ENCODE measurements at places on chromosomes 5 and 9.

GRCh38 chr9:133234577-133235322, 25.7 kb upstream of the OBP2B start:
- DNase-seq: no peak

GRCh38 chr5:68296895-68297294, 81.3 kb downstream of the PIK3R1 start:
- DNase-seq: no peak

GRCh38 chr5:14457476-14457875, 124.1 kb upstream of the OTULINL start:
- DNase-seq: no peak

- DNase-seq: no peak
Observed at GRCh38 chr5:8721536-8721935, 824.3 kb downstream of the SEMA5A start.

DNA sequence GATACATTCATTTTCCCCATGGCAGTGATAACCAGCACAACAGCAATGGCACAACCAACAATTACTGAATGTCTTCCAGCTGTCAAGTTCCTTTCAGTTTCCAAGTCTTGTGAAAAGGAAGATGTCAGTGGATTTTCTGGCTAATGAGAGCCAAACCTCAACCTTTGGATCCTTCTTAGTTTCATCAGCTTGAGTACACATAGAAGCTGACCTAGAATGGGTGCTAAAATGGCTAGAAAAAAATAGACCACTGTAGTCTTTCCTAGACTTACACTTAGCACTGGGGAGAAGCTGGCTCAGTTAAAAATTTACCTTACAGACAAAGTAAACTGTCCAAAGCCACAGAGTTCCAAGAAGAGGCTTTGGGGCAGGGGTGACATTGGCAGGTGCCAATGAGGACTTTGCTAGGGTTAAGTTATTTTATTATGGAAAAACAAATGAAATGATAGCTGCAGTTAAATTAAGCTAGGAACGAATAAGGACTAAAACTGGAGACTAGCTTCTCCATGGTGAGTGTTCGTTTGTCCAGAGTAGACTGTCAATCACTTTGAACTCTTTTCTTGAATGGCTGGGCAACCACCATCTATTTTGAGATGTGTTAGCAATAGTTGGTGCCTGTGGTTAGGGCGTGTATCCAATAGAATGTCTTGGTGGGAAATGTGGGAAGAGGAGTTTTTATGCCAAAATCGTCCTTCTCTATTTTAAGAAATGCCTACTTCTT, 25.9 kb upstream of the TXN start:
- no peak for DNase-seq

DNA sequence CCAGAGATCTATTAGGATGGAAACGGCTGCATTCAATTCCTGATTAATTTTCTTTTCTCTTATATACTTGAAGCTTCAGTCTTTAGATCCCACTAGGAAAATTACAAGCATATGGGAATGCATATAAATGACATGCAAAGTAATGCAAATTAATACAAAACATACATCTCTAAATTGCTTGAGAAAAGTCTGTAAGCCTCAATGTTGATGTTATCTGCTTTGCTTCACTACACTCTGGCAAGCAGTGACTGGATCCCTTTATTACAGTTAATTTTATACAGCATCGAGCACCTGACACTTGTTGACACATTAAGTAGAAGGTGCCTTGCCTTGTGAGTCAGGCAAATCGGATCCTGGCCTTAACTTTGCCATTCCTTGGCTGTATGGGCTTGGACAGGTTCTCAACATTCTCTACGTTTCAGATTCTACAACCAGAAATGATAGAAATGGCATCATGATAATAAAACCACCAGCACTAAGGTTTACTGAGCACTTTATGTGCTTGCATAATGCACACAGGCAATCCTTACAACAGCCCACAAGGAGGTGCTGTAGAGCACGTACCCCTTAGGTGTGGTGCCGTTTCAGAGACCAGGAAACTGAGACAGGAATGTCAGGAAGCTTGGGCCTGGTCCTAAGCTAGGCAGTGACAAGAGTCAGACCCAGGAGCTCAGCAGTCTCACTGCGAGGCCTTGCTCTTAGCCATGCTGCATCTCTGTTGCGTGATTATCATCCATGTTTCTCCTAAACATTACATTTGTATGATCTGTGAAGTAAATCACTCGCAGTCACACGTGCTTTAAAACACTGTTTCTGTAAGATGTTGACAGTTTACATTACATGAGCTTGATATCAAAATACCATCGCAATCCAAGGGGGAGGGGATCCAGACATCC, 2.7 kb downstream of the GCNT4 start:
- no peak for DNase-seq

DNA sequence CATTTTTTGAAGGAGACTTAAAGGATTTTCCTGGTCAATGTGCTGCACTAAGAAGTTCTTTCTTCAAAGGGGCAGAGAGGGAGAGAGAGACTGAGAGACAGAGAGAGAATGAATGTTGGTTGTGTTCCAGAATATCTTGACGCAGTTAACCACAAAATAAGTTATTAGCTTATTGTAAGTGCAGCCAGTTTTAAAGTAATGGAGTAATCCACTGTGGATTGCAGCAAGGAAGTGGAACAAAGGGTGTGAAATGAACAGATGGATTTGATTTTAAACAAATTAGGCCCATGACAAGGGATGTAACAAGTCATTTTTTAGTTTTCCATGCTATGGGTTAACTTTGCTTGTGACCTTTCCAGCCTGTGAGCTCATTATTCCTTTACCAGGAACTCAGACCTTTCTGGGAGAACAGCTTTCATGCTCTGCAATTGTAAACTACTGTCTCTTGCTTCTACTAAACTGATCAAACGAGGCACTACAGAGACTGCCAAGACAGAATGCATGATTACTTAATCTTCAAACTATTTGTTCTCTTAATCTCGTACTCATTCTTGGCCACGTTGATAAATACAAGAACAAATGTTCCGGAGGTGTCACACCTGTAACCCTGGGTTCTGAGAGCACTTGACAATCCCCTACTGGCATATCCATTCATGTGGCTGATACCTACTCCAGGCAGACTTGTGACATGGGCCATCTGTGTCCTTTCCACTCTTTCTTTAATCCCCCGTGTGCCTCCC, 131.1 kb downstream of the TLE1 start:
- DNase-seq: no peak

DNA sequence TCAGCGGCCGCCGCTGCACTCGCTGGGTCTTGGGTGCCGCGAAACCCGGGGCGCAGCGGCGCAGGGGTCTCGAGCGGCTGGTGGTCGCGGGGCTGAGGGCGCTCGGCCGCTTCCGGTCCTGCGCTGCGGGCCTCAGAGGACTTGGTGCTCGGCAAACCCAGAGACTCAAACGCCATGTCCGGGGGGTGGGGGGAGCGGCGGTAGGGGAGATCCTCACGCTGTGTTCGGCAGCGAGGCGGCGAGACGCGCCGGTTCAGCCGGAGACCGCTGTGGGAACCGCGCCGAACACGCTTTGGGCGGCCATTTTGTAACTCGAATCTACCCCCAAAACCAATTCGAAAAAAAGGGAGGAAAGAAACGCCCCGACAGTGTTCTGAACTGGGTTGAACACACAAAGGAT, 317.5 kb upstream of the CDH18 start:
- no peak for DNase-seq

DNA sequence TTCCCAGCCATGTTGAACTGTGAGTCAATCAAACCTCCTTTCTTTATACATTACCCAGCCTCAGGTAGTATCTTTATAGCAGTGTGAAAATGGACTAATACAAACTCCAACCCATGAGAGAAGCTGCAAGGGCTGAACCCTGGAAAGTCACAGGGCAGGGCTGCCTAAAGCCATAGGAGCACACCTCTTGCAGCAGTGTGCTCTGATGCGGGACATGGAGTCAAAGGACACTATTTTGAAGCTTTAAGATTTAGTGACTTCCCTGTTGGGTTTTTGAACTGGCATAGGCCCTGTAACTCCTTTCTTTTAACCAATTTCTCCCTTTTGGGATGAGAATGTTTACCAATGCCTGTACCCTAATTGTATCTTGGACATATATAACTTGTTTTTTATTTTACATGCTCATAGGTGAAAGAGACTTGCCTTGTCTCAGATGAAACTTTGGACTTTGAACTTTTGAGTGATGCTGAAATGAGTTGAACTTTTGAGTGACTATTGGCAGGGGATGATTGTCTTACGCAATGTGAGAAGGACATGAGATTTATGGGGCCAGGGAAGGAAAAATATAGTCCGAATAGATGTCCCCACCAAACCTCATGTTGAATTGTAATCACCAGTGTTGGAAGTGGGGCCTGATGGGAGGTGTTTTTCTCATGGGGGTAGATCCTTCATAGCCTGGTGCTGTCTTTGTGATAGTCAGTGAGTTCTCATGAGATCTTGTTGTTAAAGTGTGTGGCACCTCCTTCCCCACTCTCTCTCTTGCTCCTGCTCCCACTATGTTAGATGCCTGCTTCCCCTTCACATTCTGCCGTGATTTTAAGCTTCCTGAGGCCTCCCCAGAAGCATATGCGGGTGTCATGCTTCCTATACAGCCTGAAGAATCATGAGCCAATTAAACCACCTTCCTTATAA, 159.5 kb upstream of the SPEF2 start:
- no peak for DNase-seq

DNA sequence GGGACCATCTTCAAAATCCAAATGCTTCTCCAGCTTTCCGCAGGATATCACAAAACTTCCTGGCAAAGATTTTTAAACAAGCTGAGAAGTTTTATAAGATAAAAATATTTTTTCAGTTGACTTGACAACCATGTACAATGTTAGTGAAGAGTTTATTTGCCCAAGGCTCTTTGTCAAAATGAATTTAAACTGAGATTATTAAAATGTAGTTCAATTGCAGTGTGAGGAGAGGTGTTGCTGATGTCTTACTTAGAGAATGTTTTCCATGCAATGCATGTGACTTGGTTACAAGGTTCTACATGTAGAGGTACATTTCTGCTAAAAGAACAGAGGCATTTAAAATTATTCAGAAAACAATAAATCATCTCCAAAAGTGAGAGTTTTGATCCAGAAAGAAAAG, 131.4 kb upstream of the MINAR2 start:
- DNase-seq: no peak

DNA sequence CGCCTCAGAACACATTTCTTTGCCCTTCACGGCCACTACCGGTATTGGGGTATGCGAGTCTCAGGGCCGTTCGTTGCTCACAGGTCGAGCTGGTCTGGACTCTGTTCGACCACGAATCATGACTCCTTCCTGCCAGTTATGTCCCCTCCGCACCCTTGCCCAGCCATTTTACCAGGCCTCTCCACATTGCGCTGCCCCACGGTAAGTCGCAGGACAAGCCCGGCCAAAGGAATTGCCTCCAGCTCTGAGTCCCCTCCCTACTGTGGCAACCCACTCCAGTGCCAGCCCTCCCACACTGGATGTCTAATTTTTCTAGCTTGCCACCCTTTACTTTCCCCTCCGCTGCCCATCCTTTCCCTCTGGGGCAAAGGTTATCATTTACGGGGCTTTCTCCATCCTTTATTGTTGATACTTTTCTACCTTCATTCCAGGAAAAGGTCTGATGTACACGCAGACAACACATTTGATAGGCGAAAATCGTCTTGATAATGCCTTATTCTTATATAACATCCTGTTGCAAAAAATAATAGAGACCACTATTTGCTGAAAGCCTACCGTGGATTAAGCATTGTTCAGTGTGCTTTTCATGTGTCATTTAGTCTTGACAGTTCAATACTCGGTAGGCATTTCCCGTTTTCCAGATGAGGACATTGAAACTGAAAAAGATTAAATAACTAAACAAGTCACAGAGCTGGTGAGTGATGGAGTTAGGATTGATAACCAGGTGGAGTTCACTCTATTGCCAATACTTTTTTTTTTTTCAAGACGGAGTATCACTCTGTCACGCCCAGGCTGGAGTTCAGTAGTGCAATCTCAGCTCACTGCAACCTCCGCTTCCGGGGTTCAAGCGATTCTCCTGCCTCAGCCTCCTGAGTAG, 958 bp upstream of the HSPA5 start:
- peak; percentile 4 for DNase-seq

- peak; percentile 25 for DNase-seq
Observed at GRCh38 chr5:113520429-113520828, 6.9 kb downstream of the YTHDC2 start.

DNA sequence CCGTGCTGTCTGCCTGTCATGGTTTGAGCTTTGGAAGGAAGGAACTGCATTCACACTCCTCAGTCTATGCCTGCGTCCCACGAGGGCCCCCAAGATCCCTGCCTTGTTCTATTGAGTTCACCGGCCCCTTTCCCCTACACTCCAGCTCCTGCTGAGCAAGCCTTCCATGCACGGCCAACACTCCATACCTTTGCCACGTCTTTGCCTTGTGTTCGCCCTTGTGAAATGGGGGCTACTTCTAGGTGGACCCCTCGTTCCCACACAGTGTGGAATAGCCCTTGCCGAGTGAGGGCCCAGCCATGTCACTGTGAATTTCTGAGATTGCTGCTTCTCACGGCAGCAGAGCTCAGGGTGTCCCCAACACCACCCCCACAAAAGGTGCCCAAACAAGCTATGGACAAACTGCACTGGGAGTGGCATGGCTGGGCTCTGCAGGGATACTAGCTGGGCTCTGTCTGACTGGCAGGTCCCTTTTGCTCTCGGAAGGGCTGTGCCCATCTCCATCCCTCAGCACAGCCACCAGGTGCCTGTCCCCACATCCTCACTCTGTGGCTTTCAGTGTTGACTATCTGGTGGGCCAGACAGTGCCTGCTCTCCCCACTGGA, 67.9 kb upstream of the ADAMTS2 start:
- no peak for DNase-seq

GRCh38 chr5:177966009-177966838, 29.8 kb downstream of the PROP1 start:
- no peak for DNase-seq

GRCh38 chr9:77848404-77848803, 183.2 kb downstream of the GNAQ start:
- DNase-seq: no peak

DNA sequence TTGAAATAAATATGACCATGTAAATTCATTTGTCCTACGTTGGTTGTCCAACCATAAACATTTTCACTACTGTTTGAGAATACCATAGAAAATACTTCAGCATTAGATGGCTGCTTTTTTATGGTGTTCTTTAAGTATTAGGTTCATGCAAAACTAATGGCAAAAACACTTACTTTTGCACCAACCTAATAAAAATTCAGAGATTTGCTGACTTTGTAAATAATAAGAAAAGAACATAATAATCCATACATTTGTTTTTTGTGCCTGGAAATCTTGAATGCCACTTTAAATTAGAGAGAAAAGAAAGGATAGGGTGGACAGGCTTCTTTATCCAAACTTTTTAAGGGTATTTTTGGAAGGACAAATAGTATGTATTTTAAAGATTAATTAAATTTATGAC, 719.7 kb upstream of the TYRP1 start:
- no peak for DNase-seq

- DNase-seq: no peak
Observed at GRCh38 chr5:56561-57290, 35.2 kb upstream of the PLEKHG4B start.

GRCh38 chr9:108775901-108776306, 79.9 kb downstream of the ACTL7B start:
- no peak for DNase-seq

- DNase-seq: no peak
Observed at GRCh38 chr5:153632748-153633290, 142.3 kb downstream of the GRIA1 start.
